Thoracic aorta (tissue), 2 donors: ENCODE measurements at places on chromosomes 4 and X. TPM values are rescaled to one million over a fixed set of nuclear protein-coding genes. Genes with fewer than 3 reads are reported as not detected.

GRCh38 chr4:157591245-157591644 lies 370.7 kb downstream of the GRIA2 start:
- no peak for DNase-seq

The STOX2 gene
- 5.9 TPM for total RNA-seq

- DNase-seq, result no peak
Observed at GRCh38 chr4:107876099-107876498, 51.4 kb downstream of the SGMS2 start.

DNA sequence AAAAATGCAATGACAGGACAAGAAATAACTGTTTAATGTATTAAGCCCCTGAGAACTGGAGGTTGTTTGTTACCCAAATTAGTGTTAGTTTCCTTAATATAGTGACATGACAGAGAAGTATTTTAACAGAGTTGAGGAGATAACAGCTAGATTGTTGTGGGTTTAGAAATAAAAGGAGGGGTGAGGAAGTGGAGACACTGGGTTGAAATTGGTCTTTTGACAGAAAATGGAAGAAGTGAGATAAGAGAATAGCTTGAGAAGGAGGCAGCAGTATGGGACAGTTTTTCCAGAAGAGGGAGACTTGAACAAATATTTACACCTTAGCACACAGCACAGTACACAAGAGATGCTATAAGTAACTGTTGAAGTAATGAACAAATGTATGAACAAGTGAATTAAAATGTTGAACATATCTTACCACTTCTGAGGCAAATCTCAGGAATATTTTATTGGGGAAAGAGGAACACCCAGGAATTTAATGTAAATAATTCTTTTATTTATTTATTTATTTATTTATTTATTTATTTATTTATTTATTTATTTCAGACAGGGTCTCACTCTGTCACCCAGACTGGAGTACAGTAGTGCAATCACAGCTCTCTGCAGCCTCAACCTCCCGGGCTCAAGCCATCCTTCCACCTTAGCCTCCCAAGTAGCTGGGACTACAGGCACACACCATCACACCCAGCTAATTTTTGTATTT lies 58.0 kb upstream of the EGFL6 start:
- no peak for DNase-seq

DNA sequence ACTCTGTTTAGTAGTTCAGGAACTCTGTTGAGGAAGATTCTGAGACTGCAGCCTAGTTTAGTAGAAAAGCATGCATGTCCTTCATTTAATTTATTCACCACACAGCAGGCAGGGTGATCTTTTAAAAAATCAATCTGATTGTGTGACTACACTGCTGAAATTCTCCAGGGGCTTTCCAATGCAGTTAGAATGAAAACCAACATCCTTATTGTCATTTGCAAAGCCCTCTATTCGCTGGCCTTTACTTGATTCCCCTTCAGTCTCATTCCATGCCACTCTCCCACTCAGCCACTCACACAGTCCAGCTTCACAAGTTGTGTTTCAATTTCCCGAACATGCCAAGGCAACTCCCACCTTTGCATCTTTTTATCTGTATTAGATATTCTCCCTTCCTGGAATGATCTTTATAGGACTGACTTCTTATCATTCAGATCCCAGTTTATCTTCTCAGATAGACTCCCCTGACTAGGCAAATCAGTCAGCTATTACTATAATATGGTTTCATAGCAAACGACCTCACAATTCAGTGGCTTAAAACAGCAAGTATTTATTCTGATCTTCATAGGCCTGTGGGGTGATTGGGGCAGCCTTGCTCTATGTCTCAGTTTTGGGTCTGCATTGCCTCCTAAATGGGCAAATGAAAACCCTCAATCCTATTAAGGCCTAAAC lies 21.3 kb upstream of the FTHL17 start:
- DNase-seq, result no peak
